ENCODE measurements at places on chromosomes 2 and 18.

DNA sequence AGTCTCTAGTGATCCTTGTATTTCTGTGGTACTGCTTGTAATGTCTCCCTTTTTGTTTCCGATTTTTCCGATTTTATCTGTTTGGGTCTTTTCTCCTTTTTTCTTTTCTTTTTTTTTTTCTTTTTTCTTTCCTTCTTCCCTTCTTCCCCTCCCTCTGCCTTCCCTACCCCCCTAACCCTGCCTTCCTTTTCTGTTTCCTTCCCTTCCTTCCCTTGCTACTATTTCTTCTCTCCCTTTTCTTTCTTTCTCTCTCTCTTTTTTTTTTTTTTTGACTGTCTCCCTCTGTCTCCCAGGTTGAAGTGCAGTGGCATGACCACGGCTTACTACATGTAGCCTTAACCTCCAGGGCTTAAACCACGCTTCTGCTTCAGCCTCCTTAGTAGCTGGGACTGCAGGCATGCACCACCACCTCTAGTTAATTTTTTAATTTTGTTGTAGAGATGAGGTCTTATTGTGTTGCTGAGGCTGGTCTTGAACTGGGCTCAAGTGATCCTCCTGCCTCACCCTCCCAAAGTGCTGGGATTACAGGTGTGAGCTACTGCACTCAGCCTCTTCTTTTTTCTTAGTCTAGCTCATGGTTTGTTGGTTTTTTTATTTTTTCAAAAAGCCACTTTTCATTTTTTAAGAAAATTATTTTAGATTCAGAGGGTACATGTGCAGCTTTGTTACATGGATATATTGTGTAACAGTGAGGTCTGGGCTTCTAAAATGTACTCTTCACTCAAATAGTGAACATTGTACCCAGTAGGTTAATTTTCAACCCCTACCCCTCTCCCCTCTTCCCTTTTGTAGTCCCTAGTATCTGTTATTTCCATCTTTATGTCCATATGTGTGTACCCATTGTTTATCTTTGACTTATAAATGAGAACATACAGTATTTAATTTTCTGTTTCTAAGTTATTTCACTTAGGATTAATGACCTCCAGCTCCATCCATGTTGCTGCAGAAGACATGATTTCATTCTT, 24.7 kb downstream of the CCDC138 start:
- no peaks in the 10 kb centered on the region for H3K27me3 ChIP-seq
- no peak for DNase-seq
- H3K27ac ChIP-seq: no peak overlapping the region
- H3K36me3 ChIP-seq: peaks cover 6% of the 10 kb centered on the region
- no peaks in the 10 kb centered on the region for H3K4me1 ChIP-seq

DNA sequence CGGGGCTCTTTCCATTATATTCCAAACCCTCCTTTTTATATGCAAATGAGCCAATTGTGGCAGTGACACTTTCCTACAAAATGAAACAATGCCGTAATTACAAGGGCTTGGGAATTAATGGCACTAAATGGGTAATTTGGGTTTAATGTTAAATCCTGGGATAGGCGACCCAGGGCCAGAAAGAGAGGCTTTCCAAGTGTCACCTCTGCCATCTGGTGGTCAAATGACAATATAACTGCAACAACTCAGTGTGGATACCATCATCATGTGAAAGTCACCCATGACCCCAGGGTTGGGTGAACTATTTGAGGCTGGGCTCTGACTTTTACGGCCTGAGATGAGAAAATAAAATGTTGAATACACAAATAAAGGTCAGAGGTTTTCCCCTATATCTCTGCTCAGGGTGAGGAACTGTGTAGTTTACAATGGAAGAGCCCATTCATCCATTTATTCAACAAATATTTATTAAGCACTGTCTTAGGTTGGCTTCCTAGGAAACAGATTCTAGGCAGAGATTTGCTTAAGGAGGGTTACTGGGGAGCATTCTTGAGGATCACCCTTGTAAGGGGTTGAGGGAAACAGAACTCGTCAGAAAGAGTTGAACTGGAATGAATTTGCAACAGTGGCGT, 13.6 kb upstream of the THADA start:
- no peaks in the 10 kb centered on the region for H3K4me1 ChIP-seq
- H3K4me3 ChIP-seq: no peak overlapping the region
- DNase-seq: peak; percentile 35

GRCh38 chr2:63788071-63788470, 53.6 kb upstream of the UGP2 start:
- H3K27ac ChIP-seq: no peak overlapping the region
- H3K4me1 ChIP-seq: no peaks in the 10 kb centered on the region
- no peak for DNase-seq
- no peaks in the 10 kb centered on the region for H3K36me3 ChIP-seq
- H3K27me3 ChIP-seq: no peaks in the 10 kb centered on the region
- no peak overlapping the region for H3K4me3 ChIP-seq

DNA sequence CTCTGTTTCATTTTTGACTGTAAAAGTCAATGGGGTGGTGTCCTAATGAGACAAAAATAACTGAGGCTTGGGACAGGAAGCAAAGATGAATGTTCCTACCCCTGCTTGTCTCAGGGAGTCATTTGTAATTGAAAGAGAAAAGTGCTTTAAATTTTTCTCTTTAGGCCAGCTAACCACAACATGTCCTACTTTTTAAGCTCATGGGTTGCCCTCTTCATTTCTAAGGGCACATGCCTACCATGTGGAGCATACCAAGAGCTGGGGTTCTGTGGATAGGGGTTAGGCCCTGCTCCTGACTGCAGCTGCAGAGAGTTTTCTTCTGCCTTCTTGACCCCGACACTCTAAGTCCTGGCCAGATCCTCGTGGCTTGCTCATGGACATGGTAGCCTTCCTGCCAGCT, 96.8 kb upstream of the ARL4C start:
- no peak for DNase-seq
- H3K27me3 ChIP-seq: no peaks in the 10 kb centered on the region
- no peak overlapping the region for H3K27ac ChIP-seq
- H3K4me3 ChIP-seq: no peak overlapping the region
- H3K36me3 ChIP-seq: no peaks in the 10 kb centered on the region
- no peaks in the 10 kb centered on the region for H3K4me1 ChIP-seq
